ENCODE measurements at places on chromosomes 16 and 17. TPM values are rescaled to one million over a fixed set of nuclear protein-coding genes. Genes with fewer than 3 reads are reported as not detected.

GRCh38 chr16:56833243-56833970 is 31.6 kb upstream of the SLC12A3 start:
- DNase-seq: no peak

DNA sequence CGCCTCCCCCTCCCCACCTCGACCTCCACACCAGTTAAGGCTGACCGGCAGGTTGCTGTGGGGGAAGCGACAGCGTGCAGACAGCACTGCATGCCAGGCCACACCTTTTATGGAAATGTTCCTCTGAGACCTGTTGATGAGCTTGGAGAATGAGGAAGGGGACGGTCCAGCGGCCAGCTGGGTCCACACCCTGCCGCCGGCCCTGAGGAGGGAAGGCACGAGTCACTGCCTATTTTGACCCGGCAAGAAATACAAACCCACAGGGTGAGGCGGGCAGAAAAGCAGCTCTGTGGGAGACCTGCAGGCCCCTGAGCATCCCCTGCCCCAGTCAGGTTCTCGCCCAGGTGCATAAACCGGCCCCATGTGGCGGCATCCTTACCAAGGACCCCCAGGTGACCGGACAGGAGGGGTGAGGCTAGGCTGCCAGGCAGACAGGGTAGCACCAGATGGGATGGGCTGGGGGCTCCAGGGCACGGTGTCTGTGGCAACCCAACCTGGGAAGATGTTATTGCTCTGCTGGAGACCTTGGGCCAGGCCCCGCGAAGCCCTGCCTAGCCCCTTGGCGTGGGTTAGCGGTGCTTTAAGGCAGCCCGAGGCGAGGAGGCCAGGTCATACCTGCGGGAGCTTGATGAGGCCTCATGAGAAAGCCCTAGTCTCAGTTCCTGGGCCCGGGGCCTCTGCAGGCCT is 12.7 kb downstream of the NATD1 start:
- DNase-seq: no peak

The TCAP gene
- total RNA-seq: 1.1 TPM

DNA sequence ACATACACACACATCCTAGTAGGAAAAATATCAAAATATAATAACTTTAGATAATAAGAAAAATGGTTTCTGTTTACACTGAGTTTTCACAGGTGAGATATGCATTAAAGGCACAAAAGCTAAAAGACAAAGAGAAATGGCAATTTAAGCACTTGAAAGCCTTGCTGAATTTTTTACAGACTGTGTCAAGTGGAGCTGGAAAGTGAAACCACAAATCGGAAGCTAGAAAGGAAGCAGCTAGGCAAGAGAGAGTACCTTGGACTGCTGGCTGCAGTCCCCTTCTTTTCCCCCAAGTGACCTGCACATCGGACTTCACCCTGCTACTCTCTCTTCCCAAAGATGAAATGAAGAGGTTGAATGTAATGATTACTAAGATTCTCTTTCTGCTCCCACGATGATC is 135.1 kb downstream of the CDH13 start:
- DNase-seq: no peak

The RNF222 gene
- total RNA-seq: not detected

GRCh38 chr17:19317359-19318095 is 45.0 kb downstream of the B9D1 start:
- DNase-seq: peak; percentile 22

DNA sequence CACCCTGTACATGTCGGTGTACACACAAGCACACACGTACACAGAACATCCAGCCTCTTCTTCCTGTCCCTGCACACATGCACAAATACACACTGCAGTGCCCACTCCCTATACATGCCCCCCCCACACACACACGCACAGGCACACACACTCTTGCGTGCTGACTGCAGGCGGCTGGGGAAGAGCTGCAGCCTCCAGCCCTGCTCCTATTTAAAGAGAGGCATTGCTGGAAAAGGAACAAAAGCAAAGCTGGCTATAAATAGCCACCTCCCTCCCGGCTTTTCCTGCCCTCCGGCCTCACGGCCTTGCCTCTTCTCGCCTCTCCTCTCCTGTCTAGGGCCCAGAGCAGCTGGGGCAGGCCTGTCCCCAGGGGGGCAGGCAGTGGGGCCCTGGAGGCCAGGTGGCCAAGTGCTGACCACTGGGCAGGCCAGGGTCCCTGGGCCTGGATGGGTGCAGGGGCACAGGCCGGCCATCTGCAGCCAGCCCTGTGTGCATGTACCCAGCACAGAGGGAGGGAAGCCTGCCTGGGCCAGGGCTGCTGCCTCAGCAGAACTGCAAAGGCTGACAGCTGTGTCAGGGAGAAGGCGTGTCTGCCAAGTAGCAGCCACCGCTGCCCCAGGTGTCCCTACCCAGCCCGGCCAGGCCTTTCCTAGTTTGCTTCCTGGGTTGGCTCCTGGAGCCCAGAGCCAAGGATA is 25.4 kb downstream of the RTN4RL1 start:
- no peak for DNase-seq

The SYNGR3 gene
- total RNA-seq: 4.5 TPM

DNA sequence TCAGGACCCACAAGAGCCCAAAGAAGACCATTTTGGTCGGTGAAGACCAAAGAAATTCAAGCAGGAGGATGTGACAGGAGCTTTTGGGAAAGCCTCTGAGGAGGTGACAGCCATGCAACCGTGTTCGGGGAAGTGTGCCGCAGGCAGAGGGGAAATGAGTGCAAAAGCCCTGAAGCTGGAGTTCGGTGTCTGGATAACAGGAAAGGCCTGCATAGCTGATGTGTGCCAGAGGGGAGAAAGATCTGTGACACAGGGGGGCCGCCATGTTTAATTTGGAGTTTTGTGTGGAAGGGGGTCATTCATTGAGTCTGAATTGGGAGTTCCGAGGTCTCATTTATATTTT is 870 bp upstream of the ZC3H7A start:
- DNase-seq: no peak

The ZNF597 gene
- 4.4 TPM for total RNA-seq

DNA sequence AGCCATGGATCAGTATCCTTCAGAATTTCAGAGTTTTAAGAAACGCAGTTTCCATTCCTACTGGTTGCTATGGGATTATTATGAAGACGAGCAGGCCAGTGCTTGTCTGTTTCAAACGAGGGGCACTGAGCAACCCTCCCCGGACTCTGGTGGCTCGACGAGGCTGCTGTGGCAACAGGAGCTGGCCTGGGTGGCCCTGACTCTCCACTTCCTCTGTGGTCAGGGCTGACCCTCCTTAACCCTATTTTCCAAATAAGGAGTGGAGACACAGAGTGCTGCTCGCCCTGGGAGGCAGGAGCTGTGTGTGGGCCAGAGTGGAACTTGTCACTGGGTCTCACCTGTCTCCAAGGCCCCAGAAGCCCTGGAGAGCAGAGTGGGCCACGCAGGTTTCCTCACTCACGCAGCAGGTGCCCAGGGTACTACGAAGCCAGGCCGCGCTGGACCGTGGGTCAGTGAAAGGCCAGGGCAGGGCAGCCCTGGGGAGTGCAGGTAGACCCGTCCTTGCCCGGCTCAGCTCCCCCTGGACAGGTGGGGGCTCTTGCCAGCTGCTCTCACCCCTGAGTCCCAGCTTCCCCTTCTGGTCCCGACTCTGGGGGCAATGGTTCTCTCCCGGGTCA is 3.3 kb downstream of the GALNS start:
- no peak for DNase-seq

GRCh38 chr16:53761962-53762703 is 58.2 kb downstream of the FTO start:
- no peak for DNase-seq

DNA sequence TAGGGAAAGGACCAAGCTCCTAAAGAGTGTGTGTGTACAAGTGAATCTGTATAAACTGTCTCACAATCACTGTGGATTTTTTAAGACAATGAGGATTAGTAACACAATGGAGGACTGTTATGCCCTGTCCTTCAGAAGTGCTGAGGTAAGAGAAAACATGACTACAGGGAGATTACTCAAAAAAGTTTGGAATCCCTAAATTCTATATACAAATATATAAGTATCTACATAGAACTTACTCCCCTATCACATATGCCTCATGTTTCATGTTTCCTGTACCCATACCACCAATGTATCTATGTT is 81.9 kb downstream of the STH start:
- no peak for DNase-seq

The SMYD4 gene
- total RNA-seq: 6.5 TPM

The GFAP gene
- total RNA-seq: 0.32 TPM

DNA sequence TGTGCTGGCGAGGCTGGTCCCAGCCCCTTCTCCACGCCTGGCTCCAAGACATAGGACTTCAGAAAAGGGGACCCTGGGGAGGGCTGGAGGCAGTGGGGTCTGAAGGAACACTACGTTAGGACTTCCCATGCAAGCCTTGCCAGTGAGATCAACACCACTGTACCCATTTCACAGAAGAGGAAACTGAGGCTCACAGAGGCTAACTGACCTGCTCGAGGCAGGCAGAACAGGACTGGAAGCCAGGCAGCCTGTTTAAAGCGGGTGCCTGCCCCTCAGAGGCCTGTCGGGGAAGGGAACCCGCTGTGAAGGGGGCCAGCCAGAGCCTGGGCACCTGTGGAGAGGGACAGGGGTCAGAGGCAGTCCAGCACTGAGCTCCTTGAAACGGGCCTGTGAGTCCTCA is 32.3 kb downstream of the PEMT start:
- no peak for DNase-seq

DNA sequence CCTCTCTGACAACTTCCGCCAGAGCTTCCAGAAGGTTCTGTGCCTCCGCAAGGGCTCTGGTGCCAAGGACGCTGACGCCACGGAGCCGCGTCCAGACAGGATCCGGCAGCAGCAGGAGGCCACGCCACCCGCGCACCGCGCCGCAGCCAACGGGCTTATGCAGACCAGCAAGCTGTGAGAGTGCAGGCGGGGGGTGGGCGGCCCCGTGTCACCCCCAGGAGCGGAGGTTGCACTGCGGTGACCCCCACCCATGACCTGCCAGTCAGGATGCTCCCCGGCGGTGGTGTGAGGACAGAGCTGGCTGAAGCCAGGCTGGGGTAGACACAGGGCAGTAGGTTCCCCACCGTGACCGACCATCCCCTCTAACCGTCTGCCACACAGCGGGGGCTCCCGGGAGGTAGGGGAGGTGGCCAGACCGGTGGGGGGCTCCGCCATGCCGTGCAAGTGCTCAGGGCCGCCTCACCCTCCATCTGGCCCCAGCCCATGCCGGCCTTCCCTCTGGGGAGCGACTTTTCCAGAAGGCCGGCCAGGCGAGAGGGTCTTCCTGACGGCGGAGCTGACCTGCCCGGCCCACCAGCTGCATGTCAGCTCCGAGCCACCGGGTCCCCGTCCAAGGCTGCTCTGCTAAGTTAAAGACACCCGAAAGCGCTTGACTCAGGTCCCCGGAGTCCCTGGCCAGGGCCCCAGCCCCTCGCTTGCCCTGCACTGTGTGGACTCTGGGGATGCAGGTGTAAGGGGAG is 7.4 kb downstream of the SSTR5 start:
- DNase-seq: no peak

GRCh38 chr17:4594931-4595684 is 10.8 kb downstream of the SMTNL2 start:
- DNase-seq: no peak

The GNAO1 gene
- 0.17 TPM for total RNA-seq

DNA sequence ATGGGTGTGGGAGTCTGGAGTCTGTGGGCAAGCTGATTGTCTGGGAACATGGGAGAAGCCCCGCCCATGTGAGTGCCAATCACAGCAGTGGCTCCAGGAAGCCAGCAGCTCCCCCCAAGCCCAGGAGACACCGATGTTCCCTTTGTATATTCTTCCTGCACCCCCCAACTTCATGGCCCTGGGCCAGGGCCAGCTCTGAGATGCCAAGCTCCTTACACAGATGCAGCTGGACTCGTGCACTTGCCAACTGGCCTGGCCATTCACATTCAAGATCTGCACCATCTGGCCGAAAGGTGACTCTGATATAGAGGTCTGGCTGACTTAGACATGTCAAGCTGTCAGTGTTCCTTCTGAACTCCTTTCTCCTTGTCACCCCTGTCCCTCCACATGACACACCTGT is 50.5 kb downstream of the CACNG5 start:
- no peak for DNase-seq

GRCh38 chr16:2990891-2991290 is 10.6 kb upstream of the PKMYT1 start:
- DNase-seq: no peak

The SPATA22 gene
- total RNA-seq: not detected

GRCh38 chr16:11089504-11090124 is 145.2 kb downstream of the CLEC16A start:
- no peak for DNase-seq

DNA sequence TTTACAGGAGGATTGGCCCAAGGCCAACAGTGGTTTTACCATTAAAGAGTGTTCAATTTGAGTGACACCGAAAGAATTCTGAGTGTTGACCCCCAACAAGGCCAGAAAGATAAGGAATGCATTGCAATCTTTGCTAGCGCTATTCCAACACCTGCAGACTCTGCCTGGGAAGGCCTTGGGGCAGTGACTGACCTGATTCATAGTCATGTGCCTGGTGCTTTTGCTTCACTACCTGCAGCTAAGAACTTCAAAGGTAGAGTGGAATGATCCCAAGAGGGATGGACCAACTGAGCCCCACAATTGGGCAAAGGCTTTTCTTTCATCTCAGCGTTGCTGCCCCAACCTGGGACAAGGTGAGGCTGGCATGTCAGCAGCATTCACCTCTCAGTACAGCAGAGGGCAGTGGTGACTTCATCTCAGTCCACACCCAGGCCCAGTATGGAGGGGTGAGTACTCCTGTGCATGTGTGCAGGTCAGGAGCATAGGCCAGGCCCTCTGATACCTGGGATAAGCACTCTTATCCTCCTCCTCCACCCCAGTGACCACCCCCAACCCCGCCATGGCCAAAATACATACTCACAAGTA is 149.6 kb upstream of the GNAO1 start:
- DNase-seq: no peak

- no peak for DNase-seq
Observed at GRCh38 chr16:1174477-1175357, 21.8 kb downstream of the CACNA1H start.

DNA sequence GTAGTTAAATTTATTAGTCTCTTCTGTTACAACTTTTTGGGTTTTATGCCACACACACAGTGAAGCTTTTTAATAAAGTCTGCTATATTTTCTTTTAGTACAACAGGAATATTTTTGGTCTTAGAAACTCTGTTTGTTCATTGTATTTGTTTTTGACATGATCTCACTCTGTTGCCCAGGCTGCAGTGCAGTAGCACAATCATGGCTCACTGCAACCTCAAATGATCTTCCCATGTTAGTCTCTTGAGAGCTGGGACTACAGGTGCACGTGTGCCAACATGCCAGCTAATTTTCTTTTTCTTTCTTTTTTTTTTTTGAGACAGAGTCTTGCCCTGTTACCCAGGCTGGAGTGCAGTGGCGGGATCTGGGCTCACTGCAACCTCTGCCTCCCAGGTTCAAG is 27.1 kb downstream of the PPM1D start:
- DNase-seq: no peak

GRCh38 chr17:46898364-46898763 is 24.6 kb upstream of the GOSR2 start:
- no peak for DNase-seq

The SEZ6L2 gene
- total RNA-seq: 18.7 TPM

- DNase-seq: no peak
Observed at GRCh38 chr16:68227183-68227793, 8.6 kb downstream of the ESRP2 start.

The TAC4 gene
- total RNA-seq: not detected

The AOC2 gene
- 4.5 TPM for total RNA-seq

Data from NCI-H460 (cell line).